EL (cell line): ENCODE measurements at places on chromosomes 7 and 10.

- peak; percentile 69 for DNase-seq
Observed at GRCh38 chr10:17961551-17962422, 10.1 kb downstream of the SLC39A12 start.

DNA sequence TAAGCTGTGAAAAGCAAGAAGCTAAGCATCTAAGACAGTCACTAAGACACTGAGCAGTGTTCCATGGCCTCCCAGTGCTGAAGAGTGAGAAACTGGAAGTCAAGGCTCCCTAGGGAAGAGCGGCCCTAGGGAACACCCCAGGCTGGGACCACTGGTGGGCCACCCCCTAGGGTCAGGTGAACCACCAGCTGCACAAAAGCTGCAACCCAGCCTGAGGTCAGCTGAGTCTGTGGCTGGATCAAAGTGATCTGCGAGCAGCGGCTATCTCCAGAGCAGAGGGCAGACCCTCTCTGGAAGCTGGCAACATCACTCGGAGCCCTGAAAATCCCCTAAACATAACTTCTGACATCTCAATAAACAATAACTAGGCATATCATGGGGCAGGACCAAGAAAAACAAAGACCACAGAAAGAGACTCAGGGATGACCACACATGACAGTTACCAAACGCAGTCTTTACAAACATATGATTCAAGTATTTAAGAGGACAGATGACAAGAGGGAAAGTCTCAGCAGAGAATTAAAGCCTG is 125.8 kb downstream of the DLG5 start:
- DNase-seq = no peak

GRCh38 chr10:49361178-49361554 is 34.7 kb downstream of the DRGX start:
- no peak for DNase-seq

- peak; percentile 61 for DNase-seq
Observed at GRCh38 chr7:31794851-31795344, 107.9 kb downstream of the PPP1R17 start.

DNA sequence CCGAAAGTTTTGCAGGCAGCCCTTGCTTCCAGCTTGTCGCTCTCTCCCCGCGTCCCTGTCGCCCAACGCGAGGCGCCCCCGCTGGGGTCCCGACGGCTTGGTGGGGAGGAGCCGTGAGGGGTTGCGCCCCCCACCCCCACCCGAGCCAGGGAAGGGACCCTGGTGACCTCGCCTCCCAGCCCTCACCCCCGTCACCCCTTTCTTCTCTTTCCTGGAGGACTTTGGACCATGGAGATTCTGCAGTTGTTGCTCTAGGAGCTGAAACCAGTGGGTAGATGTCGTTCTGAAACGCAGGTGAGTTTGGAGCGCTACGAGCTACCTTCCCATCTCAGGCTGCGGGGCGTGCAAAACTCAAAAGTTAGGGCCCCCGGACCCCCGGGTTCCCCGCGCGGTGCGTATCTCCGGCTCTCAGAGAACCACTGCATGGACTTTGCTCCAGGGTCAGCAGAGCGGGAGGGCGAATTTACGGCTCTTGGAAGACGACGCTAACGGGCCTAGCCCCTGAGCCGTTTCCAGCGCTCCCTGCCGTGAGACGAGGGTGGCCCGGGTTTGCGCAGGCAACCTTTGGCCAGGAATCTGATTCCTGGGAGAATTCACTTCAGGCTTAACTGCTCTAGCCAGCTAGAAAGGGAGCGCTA is 684 bp upstream of the ATXN7L1 start:
- DNase-seq = peak; percentile 67

- no peak for DNase-seq
Observed at GRCh38 chr10:110081911-110082310, 74.1 kb downstream of the ADD3 start.
